Activated CD8-positive, alpha-beta T cell treated with anti-CD3 and anti-CD28 coated beads for 36 hours (primary cell): ENCODE measurements at places on chromosomes 7 and 10. TPM values are rescaled to one million over a fixed set of nuclear protein-coding genes. Genes with fewer than 3 reads are reported as not detected.

- H3K4me1 ChIP-seq: no peaks in the 10 kb centered on the region
- H3K27ac ChIP-seq: no peak overlapping the region
- no peaks in the 10 kb centered on the region for H3K36me3 ChIP-seq
- no peak for DNase-seq
- H3K27me3 ChIP-seq: no peaks in the 10 kb centered on the region
- H3K4me3 ChIP-seq: no peak overlapping the region
Observed at GRCh38 chr7:118449797-118450567, 225.5 kb downstream of the ANKRD7 start.

GRCh38 chr10:17749890-17750289, 2.1 kb upstream of the TMEM236 start:
- no peak overlapping the region for H3K4me3 ChIP-seq
- no peaks in the 10 kb centered on the region for H3K36me3 ChIP-seq
- no peaks in the 10 kb centered on the region for H3K4me1 ChIP-seq
- DNase-seq: no peak
- no peaks in the 10 kb centered on the region for H3K27me3 ChIP-seq

DNA sequence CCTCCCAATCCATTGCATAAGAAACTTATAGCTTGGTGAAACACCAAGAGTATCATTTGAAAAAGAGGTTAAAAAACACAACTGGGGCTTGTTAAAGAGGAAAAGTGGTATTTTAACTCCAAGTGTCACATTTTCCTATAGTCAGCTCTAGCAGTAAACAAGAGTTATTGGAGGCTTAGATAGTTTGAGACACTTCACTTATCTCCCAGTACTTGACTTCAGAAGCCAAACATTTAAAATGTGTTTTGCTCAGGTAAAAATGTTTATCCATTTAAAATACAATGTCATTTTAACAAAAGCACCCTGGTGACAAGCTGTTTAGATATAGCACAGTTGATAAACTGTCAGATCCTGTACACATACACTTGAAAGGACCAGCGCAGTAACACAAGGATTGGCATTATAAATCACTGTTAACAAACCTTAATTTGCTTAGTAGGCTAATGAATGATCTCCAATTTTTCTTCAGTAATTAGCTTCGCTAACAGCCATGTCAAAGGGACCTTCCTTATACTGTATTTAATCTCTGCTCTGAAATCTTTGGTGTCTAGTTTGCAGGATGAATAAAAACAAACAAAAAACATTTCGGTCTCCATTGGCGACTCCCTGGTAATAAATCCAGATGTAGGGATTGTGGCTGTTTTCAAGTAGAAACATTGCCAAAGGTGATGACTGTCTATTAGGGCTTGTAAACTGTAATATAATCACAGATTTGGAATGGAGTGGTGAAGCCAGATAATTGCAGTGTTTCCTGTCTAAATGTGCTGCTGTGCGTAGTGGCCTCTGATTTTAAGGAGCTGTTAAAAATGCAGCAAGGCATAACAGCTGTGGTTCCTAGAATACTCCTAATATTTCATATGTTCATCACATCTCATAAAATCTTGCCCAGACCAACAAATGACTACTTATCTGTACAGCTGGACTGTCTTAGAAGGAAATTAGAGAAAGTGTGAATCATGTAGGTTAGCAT, 545.1 kb downstream of the AUTS2 start:
- H3K4me3 ChIP-seq: no peak overlapping the region
- no peaks in the 10 kb centered on the region for H3K36me3 ChIP-seq
- H3K4me1 ChIP-seq: no peaks in the 10 kb centered on the region
- DNase-seq: no peak

DNA sequence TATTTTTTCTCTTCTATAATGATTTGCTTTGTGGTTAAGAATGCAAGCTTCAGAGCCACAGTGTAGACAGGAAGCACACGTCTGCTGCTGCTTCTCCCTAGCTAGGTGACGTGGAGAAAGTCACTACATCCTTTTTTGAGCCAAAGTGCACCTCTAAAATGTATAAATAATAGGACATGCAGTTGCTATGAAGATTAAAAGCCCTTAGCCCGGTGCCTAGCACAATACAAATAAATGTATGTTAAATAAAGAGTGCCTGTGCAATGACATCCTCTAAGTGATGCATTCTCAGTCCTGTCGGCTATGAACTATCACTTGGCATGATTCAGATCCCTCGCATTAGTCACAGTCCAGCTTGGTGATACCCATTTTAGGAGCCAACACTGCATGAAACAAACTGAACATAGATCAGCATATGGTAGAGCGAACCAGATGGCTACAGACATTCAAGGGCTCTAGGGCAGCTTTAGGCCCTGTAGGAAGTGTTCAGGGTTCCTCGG, 4.8 kb upstream of the TRDMT1 start:
- no peaks in the 10 kb centered on the region for H3K27me3 ChIP-seq
- peak overlapping the region; percentile 80 for H3K27ac ChIP-seq
- peaks cover 3% of the 10 kb centered on the region for H3K36me3 ChIP-seq
- no peak overlapping the region for H3K4me3 ChIP-seq

DNA sequence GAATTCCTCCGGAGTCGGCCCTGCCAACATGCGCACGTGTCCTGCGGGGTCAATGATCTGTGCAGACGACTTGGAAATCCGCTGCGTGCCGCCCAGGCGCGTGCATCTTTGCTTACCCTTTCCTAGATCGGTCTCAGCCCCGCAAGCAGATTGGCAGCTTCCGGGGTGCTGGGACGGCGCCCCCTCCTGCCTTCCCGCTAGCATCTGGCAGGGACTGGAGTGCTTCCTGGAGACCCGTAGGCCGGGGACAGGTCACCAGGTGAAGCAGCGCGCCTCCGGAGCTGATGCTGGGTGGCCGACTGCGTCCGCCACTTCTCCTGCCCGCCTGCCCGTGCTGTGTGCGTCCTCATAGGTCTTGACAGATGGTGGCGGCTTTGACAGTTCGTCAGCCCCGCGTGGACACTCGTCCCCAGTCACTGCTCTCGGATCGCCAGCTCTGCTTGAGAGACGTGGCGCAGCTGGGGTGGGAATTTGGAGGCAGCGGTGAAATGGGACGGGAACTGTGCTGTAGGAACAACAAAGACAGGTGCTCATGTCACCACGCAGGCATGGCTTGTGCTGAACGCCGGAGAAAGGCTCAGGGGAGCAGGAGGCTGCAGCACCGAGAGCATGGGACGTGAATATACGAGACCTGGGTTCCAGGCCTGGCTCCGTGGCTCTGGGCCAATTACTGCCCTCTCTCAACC, 21.9 kb upstream of the KCNK18 start:
- peaks cover 17% of the 10 kb centered on the region for H3K4me1 ChIP-seq
- H3K27ac ChIP-seq: no peak overlapping the region
- peaks cover 25% of the 10 kb centered on the region for H3K27me3 ChIP-seq
- H3K36me3 ChIP-seq: no peaks in the 10 kb centered on the region

GRCh38 chr7:149027055-149027454, 1.2 kb downstream of the PDIA4 start:
- peak overlapping the region; percentile 93 for H3K4me3 ChIP-seq
- H3K27ac ChIP-seq: peak overlapping the region; percentile 93
- H3K27me3 ChIP-seq: no peaks in the 10 kb centered on the region
- peaks cover 20% of the 10 kb centered on the region for H3K36me3 ChIP-seq

GRCh38 chr7:44103923-44104859, at the start of gene AEBP1:
Gene AEBP1 (plus strand): TSS chr7:44104345. CDS start chr7:44104666, 321 bp downstream.
- DNase-seq: peak; percentile 54
- peak within 1 kb of the TSS; percentile 81 for H3K4me3 ChIP-seq
- peaks cover 2% of the 10 kb centered on the region for H3K36me3 ChIP-seq
- peaks cover 2% of the 10 kb centered on the region for H3K27me3 ChIP-seq
- H3K27ac ChIP-seq: peak within 1 kb of the TSS; percentile 56

- H3K36me3 ChIP-seq: no peaks in the 10 kb centered on the region
- no peaks in the 10 kb centered on the region for H3K27me3 ChIP-seq
- H3K4me1 ChIP-seq: peaks cover 38% of the 10 kb centered on the region
Observed at GRCh38 chr7:25619963-25620799, 391.9 kb upstream of the NPVF start.

Gene STYXL1
- total RNA-seq: 25.9 TPM

DNA sequence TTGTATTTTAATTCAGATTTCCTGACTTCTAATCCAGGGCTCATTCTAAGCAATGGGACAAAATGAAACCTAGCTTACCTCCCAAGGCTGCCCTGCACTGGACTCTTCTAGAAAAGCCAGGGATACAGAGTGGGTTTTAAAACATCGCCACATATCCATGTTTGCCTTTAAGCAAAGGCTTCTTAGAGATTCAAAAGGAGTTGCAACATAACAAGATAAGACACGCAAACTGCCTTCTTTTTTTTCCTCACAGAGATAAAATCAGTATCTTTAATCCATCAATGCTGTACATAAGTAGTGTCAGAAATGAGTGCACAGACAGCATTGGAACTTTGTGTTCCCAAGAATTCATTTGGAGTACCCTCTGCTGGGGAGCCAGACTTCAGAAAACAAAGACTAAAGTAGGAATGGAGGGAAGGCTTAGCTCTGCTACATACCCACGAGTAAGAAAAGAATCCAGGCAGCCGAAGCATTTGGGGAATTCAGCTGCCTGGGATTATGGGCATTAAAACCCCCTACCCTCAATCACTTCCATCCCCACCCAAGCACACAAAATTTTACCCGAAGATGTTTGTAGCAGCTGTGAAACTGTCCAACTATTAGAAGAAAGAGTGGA, 427.8 kb downstream of the ARL4A start:
- H3K4me3 ChIP-seq: no peak overlapping the region
- no peak for DNase-seq
- H3K27me3 ChIP-seq: no peaks in the 10 kb centered on the region

- peaks cover 2% of the 10 kb centered on the region for H3K27me3 ChIP-seq
- no peak for DNase-seq
- H3K4me1 ChIP-seq: peaks cover 7% of the 10 kb centered on the region
- no peak overlapping the region for H3K27ac ChIP-seq
Observed at GRCh38 chr7:135834266-135834665, 85.7 kb upstream of the FAM180A start.
